Activated CD4-positive, alpha-beta T cell treated with anti-CD3 and anti-CD28 coated beads, Interleukin-2, Interleukin-4, amounts not matched to agents 100 ng/mL and 50 ng/mL, durations not matched to agents 16 hours and 8 hours (primary cell): ENCODE measurements at places on chromosomes 12 and 14.
A peak's percentile ranks its signal among the peaks of the same experiment; 100 is the strongest.

- DNase-seq = no peak
Observed at GRCh38 chr12:53193985-53194716, 12.9 kb downstream of the ITGB7 start.

- no peak for DNase-seq
Observed at GRCh38 chr14:104585966-104586697, 6.6 kb downstream of the C14orf180 start.

DNA sequence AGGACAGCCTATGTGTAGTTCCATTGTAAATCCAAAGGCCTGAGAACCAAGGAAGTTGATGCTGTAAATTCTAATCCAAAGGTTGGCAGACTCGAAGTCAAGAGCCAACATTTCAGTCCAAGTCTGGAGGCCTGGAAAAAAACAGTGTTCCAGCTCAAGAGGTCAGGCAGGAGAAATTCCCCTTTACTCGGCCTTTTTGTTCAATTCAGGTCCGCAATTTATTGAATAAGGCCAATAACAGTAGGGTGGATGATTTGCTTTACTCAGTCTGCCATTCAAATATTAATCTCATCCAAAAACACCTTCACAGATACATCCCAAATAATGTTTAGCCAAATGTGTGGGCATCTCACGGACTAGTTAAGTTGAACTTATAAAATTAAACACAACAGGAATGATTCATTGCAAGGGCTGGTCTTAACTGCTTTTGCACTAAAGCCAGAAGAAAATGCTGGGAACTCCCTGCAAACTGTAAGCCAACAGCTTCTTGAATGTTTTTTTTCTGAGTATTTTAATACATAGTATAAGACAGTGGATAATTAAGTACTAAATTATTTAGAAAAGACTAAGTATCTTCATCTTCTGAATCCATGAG is 197.4 kb upstream of the GARIN6 start:
- no peak for DNase-seq

DNA sequence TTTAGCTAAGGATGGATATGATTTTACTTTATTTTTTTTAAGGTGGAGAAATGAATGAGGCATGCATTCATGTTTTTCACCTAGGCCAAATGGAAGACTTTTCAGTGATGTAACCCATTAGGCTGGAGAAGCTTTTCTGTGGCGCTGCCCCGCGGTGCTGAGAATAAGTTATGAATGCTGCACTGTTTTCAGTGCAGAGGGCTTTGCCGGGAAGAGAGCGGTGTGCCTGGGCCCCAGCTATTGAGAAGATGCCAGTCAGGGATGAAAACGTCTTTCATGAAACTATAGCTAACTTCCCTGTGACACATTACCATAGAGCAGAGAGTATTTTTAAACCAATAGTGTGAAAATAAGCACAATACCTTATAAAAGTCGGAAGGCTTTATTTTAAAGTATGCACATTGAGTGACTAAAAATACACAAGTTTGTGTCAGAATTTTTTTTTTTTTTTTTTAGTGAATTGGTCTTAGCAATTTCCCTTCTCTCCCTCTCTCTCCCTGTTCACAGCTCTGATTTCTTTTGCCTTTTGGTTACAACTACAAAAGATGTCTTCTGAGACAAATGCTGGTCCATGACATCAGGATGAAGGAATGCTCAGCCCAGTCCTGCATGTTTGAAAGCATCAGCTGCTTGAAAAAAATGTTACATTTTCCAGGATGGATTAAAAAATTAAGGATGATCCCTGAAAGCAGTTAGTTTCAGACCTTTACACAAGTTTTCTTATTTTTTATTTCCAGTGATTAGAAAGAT is 48.3 kb downstream of the NPAS3 start:
- no peak for DNase-seq

- peak; percentile 25 for DNase-seq
Observed at GRCh38 chr12:52836042-52836466, 1.9 kb upstream of the KRT79 start.

DNA sequence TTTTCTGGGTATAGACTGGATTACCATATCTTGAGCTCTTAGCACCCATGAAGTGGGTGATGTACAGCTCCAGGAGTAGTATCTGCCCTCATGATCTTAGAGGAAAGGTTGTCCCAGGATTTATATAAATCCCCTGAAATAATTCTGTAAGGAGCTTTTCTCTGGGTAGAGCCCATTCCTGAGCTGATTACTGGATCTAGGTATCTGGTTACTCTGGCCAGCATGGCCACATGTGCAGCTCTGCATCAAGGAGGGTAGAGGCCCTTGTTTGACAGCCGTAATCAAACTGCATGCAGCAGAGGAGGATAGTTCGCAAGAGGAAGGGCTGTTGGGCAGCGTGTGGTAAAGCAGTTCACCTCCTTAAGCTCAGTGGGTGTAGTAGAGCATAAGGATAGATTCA is 8.5 kb downstream of the COX14 start:
- DNase-seq = no peak

- DNase-seq = no peak
Observed at GRCh38 chr12:92107621-92108131, 38.0 kb downstream of the BTG1 start.

- DNase-seq = no peak
Observed at GRCh38 chr12:6927379-6928021, at the start of gene ATN1. Gene ATN1 (plus strand): TSS chr12:6927959. CDS start chr12:6934002, 6,043 bp downstream.

GRCh38 chr14:91649930-91650329 is 82.0 kb downstream of the CATSPERB start:
- peak; percentile 28 for DNase-seq

DNA sequence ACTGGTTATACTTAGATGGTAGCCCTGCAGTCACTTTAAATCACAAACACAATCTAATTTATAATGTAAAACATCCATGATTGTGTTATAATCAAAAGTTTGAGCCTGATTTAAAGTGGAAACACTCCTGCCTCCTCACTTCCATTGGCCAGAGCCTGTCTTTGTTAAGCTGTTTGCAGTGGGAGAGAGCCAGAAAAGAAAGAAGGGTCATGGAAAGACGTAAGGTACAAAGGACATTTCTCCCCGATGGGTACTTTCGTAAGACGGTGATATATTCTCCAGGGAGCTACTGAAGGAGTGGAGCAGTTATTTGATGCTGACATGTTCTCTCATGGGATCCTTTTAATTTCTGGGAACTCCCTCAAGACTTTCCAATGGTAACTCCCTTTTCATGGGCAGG is 164.0 kb downstream of the METTL25 start:
- DNase-seq = no peak

GRCh38 chr12:54431911-54432814 is 13.1 kb upstream of the ITGA5 start:
- no peak for DNase-seq

- DNase-seq = no peak
Observed at GRCh38 chr14:69246331-69246730, 13.6 kb upstream of the GALNT16 start.

- DNase-seq = peak; percentile 56
Observed at GRCh38 chr12:122244565-122245371, 18.9 kb upstream of the DIABLO start.

- no peak for DNase-seq
Observed at GRCh38 chr12:113289361-113289760, 45.5 kb downstream of the SLC8B1 start.

GRCh38 chr14:92417759-92418158 is 94.8 kb downstream of the SLC24A4 start:
- no peak for DNase-seq
